ENCODE measurements at places on chromosomes 12 and 14.

- DNase-seq: no peak
Observed at GRCh38 chr12:114764510-114764909, 80.5 kb upstream of the TBX3 start.

DNA sequence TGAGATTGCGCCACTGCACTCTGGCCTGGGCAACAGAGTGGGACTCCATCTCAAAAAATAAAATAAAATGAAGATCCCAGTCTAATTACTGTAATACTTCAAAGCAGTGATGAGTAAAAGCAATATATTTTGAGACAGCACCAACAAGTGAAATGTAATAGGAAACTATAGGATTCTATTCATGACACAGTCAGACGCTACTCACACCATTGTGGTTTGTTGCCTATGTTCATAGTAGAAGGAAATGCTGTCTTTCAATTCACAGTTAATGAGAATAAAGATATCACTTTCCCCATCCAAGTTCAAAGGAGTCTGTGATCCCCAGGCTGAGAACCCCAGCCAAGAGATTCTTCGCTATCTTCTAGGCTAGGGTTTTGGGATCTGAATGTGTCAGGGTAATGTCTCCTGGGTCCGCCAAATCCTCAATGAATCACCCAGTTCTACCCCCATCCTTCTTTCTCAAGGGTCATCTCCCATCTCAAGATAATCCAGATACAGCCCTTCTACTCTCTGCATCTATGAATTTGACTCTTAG is 16.6 kb upstream of the DTX1 start:
- no peak for DNase-seq

DNA sequence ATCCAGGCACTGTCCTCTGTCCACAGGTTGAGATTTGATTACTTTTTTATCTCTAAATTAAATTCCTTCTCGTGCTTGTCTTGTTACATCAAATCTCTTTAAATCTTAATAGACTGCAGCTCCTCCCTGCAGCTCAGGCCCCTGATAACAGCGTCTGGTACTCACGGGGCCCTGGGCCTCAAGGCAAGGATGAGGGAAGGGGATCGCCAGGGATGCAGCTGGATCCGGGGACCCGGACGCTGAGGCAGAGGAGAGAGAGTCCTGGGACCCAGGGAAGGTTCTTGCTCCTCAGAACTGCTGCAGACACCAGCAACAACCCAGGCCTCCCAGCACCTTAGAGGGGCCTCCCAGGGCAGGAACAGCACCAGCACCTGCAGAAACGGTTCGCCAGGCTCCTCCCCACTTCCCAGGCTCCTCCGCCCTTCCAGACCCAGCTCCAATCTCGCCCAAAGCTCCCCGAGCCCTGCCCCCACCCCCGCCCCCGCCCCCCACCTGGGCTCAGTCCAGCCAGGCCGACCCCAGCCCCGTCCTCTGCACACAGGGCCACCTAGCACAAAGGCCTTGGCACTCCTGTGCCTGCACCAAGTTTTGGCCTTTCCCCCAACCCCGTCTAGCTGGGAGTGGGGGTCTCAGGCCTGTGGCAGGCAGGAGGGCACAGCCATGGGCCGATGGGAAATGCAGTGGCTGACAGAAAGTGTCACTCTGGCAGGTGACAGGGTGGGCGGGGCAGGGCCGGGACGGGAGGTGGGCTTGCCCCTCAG is 60.3 kb upstream of the GALNT9 start:
- no peak for DNase-seq

DNA sequence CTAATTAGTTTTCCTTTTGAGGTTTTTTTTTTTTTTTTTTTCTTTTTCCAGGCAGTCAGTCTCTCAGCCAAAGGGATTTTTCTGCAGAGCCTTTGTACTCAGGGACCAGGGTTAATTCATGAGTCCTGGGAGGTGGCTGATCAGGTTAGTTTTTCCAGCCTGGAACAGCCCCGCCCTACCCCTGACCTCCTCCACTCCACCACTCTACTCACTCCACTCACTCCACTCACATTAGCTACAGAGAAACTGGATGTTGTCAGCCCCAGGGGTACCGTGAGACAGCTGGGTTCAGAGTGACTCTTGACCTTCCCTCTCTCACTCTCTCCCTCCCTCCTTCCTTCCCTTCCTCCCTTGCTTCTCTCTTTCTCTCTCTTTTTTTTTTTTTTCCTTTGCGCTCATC is 161.0 kb downstream of the CRADD start:
- DNase-seq: no peak

GRCh38 chr12:30932881-30933280 is 6.3 kb downstream of the TSPAN11 start:
- no peak for DNase-seq

DNA sequence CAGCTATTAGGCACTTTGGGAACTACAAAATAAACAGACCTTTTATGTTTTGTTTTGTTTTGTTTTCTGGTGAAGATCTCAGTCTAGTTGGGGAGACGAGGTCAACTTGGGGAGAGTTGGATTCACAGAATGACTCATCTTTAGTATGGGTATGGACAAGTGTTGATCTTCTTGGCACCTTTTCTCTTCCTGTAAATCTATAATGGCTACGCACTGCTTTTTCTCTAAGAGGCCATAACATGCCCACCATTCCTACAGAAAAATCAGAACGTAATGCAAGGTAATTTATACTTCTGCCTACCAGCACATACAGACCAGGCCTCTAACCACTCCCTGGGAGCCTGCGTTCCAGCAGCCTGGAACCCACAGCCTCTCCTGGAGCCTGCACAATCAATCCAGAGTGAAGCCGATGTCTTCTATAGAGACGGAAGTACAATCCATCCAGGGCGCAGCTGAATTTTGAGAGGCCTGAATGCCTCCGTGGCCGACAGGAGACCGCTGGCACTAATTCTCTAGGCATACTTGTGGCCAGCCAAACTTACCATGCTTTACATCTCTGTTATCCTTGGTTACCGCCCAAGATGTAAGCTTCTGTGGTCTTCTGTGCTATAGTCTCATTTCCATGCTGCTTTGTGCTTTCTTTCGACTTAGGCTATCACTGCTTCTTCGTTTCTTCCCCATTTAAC is 717 bp downstream of the PPHLN1 start:
- no peak for DNase-seq

DNA sequence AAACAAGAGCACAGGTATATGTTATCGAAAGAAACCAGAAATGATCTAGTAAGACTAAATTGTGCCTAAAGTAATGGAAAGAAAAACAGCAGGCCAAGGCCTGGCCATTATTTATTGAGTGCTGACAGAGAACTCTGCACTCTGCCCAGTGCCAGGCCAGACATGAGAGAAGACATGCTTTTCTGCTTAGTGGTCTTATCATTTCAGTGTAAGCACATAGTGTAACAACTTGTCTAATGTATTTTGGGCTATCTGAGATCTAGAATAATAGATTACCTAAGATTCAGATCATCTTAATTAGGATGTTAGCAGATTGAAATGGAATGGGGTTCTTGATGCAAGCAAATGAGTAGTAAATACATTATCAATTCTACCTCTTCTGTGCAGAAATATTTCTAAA is 278.3 kb downstream of the AKAP6 start:
- no peak for DNase-seq

GRCh38 chr12:62658910-62659309 is 192.3 kb downstream of the MON2 start:
- DNase-seq: no peak

DNA sequence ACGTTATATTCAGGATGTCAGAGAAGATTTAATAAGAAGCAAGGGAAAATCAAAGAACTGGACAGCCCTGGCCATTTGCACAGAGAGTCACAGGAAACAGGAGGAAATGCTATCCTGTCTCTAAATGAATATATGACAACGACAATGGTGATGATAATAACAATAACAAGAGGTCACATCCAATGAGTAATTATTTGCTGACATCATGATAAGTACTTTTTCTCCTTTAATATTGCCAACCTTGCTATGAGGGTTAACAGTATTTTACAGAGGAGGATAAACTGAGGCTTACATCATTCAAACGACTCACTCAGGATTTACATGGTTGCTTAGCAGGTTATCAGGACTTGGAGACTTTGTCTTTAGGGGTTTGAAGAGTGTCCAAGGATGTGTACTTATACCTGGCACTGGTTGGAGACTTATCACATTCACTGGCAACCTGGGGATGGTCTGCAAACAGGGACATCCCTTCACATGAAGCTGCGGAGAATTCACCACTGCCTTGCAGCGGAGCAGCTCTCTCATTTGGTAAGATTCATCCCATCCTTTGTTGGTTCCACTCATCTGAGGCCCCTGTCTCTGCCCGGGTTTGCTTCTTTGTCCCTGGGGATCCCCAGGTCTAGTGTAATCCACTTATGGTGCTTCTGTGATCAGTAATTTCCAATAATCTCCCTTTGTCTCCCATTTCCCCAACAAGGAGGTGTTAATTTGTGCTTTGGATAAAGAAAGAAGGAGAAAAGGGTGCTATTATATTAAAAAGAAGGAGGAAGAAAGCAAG is 637.8 kb downstream of the BCL11B start:
- no peak for DNase-seq

DNA sequence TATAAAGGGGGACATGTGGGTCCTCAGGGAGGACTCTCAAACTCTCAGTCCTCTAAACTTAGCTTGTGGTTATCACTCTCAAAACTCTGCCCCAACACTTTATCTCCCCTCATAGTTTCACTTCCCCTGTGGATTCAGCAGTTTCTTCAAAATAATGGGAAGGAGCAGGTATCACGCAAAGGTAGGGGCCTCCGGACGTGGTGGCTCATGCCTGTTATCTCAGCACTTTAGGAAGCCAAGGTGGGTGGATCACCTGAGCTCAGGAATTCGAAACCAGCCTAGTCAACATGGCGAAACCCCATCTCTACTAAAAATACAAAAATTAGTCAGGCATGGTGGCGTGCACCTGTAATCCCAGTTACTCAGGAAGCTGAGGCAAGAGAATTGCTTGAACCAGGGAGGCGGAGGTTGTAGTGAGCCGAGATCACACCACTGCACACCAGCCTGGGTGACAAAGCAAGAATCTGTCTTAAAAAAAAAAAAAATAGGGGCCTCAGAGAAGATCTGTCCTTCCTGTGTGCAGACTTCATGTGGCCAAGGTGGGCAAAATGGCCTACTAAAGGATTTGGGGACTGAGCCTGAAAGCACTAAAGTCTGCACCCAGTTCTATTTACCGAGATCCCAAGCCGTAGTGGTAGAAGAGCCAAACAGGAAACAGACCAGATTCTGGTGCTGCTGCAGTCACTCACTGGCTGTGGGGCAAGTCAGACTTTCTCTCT is 6.4 kb downstream of the ITGB7 start:
- no peak for DNase-seq

GRCh38 chr12:106223485-106224354 is 24.1 kb downstream of the CKAP4 start:
- peak; percentile 52 for DNase-seq

- no peak for DNase-seq
Observed at GRCh38 chr12:85036234-85036707, at the start of the genes LRRIQ1 and TSPAN19. Gene LRRIQ1, plus strand, starts transcription at chr12:85036351. Its CDS starts 1,826 bp downstream, at chr12:85038177. Gene TSPAN19, minus strand, starts transcription at chr12:85036277. Its CDS starts 6,331 bp downstream, at chr12:85029946.

DNA sequence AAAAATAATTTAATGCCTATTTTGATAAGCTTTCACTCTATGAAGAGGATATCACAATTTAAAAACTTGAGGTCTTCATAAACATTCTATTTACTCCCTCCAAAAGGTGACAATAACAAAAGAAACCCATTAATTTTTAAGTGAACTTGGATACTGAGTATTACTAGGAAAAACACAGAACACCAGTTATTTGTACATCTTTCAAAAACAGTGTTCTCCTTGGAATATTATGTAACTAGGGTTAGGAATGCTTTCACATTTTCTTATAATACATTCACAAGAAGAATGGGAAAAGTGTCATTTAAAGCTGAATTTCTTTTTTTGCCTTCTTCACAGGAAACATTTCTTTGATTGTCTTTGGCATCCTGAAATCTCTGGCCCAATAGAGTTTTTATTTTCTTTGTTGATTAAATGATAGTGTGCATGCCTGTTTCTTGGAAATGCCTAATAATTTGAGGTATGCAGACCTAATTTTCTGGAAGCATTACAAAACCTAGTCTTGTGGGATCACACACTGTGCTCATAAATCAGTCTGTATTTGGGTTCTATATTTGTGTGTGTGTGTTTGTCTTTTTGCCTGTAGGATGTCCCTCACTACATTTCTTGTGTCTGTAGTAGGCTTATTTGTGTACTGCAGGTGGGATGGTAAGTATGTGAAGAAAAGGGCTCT is 76.5 kb downstream of the WNK1 start:
- DNase-seq: no peak

DNA sequence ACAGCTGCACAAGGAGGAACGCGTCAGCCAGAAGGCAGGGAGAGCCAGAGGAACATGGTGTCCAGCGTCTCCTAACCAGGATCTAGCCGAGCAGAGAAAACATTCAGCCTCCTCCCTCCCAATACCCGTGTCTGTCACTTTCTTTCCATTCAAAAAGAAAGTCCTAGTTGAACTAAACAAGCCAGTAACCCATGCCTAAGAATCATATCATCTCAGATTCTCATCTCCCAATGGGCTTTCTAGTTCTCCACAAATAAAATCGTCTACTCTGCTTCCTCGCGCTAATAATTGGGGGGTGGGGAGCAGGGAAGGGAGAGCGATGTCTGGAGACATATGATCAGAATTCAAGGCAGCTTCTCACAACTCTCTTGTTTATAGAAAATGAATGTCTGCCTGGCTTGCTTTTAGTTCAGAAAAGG is 7.4 kb downstream of the NKX2-1 start:
- no peak for DNase-seq

GRCh38 chr14:23361320-23361719 is 3.7 kb downstream of the EFS start:
- DNase-seq: no peak

DNA sequence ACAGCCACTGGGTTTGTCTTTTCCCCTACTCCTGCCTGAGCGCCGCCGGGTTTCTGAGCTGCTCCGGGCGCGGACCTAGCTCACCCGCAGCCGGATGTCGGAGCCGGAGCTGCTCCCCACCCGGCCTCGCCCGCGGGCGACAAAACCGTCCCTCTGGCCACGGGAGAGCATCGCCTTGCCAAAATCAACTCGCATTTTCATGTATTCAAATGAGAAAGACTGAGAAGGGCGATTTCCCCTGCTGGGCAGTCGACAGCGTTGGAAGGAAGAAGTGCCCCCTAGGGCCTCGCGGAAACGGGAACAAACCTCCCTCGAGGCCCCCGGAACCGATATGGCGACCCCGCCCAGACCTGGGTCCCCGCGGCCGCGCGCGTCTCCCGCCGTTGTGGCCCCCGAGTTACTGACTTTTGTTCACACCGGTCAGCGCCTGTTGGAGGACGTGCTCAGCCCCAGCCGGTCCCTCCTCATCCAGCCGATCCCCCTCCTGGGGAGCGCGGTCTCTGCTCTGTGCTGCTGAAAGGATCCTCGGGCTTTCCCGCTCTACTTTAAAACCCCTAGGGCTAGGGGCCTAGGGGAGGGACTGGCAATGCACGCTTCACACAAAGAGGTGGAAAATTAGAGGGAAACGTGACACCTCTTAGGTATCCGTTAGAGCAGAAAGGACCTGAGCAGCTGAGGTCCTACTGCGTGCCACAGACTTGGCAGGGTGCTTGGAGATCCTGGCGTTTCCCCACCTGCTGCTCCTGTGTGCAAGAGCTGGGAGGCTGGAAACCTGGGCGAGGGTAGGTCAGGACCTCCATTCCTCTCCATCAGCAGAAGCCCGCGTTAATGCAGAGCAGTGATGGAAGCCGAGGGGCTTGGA is 4.3 kb downstream of the TTC6 start:
- no peak for DNase-seq

- DNase-seq: no peak
Observed at GRCh38 chr12:47882781-47883546, 21.8 kb downstream of the VDR start.
